Activated CD4-positive, CD25-positive, alpha-beta regulatory T cell (primary cell): ENCODE measurements at places on chromosomes 3 and 15.

DNA sequence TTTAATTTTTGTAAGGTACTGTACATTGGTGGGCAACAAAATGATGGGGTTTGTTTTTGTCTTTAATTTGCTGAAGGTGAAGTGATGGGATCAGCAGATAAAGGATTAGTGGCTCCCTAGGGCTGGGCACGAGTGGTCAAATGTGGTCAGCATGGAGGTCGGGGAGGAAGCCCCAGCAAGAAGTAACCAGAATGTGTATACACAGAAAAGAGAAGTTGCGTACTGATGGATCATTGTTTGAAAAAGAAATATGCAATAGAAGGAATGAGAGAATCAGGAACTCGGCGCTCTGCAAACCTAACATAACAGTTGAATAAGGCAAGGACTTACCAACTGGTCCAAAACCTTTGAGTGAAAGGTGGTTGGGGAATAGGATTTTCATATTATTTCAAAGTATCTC, 1.5 kb downstream of the TMOD2 start:
- DNase-seq = no peak

DNA sequence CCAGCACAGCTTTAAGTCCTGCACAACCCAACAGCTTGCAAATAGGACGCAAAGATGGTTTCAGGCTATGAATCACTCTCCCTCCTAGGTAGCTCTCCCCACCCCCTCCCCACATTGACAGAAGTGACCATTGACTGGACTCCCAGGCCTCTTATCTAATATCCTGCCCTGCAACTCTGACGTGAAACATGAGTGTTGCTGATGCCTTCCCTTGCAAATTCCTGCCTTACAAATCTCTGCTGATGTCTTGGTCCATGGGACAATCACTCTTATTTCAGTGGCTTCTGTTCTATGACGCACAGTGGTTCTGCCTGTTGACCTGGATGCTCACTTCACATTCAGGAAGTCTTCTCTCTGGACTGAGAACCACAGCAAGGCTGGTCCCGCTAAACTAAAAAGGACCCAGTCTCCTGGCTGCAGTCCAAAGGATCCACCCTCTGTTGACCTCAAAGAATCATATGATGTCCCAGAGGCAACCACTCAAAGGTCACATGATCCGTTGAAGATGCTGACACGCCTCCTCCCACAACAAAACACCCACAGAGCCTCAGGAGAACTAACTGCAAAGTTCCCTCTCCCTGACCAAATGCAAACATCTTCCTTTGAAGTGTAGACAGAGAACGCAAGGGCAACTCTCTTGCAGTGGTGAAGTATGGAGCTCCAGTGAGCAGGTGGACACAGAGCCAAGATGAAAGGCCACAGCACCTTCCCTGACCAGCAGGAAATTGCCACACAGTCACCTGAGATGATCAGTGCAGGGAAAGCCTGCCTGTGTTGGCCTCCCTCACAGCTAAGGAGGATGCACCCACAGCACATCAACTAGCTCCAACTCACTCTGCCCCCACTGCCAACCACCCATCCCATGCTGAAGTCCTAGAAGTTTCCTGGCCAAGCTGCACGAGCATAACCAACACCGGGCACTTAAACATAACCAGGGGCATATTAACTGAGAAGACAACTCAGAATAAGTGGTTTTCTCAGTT, 112.3 kb downstream of the ADAMTS17 start:
- DNase-seq = no peak

DNA sequence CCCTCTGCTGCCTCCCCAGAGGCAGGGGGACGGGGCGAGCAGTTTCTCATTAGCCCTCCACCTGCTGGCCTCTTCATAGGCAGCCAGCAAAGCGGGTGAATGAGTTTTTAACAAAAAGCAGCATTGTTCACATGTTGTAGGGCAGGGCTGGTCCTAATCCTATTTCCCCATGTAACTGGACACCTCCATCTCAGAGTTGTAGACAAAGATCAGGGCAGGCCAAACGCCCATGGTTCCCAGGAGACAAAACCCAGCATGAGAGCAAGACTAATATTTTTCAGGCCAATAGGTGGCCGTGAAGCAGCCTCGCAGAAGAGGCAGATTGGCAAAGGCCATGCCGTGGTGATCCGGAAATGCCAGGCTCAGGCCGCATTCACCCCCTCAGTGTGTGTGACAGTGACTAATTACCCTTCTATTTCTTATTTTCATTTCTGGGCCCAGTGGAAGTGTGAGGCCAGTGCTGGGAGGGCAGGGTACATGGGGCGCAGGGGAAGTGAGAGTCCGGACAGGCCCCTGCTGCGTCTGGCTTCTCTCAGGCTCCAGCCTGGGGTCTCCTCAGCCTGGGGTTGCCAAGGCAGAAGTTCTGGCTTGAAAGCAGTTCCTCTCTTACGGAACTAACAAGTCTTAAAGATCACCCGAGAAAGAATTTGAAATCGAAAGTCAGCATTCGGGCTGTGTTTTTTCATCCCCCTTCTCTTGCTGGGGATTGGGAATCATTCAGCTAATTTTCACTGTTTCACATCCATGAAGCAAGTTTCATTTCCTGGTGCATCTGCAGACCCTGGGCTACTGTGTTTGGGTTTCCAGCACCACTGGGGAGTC, 64.8 kb downstream of the BOC start:
- no peak for DNase-seq

DNA sequence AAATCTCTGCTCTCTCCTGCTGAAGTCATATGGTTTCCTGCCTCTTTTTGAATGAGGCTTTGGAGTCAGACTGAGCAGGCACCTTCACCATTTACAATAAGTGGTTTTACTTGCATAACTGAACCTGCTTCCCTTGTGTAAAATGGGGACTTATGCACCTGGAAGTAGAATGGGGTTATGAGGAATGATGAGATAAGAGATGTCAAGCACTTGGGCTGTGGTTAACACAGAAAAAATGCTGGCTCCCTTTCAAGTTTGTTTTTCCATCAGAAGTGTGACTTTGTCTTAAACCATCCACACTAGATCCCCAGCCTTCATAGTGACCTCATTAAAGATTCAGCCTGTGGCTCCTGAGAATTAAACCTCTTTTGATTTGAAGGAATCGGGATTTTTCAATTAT, 5.2 kb downstream of the EXOSC7 start:
- no peak for DNase-seq

GRCh38 chr3:171460725-171461524, 720 bp upstream of the TNIK start:
- DNase-seq = peak; percentile 38

DNA sequence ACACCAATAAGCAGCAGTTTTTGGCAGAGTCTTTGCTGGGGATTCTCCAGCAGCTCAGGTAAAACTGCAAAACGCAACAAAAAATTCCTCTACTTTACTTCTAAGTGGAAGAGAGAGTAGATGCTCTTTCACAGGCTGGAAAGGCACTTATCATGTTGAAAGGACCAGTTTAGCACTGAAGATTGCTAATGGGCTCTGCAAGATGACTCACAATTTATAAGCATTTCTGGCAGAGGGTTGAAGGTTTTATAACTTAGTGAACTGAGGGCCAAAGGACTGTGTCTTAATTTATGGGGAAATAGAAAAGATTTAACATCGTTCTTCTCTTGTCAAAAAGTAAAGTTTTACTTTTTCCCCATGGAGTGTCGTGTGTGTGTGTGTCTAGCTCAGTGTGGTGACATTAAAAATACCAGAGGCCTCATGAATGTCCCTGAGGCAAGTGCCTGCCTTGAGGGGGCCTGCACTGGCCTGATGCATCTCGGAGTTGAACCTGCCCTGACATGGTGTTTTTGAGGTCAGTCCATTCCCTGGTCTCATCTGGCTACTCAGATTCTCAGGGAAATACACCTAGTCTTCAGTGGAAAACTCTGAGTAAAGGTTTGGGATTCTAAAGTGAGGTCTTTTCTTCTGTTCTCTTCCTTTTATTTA, 1092.0 kb downstream of the NAALADL2 start:
- DNase-seq = no peak

DNA sequence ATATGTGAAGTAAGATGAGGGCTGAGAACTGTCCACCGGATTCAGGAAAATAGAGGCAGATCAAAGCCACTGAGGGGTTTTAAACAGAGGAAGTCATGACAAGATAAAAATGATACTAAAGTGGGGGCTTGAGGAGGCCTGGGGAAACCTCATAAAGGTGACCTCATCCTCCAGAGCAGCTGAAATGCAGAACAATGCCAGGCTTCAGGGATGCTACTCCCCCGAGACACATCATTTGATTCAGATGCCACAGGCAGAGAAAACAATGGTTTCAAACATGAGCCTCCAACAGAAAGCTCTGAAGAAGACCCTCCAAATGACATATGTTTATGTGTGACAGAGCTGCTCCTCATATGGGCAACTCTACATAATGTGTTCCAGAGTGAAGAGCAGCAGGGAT, 6.4 kb downstream of the CFAP20DC start:
- DNase-seq = no peak

GRCh38 chr3:98812851-98813374, 49.8 kb downstream of the ST3GAL6 start:
- DNase-seq = no peak

DNA sequence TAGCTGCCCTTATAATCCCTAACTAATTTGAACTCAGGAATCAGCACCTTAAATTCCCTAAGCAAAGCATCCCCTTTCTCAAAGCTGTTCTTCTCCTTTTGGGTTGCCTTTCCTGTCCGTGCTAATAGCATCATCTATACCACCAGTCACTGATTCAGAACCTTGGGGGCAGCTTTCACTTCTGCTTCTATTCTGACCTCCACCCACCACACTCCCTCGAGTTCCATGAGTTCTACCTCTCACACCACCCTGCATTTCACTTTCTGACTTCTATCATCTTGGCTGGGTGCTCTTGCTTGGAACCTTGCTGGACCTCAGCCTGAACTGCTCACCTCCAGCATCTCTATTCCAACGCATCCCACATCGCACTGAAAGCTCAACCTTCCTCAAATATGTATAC, 55.4 kb upstream of the KCNMB2 start:
- DNase-seq = no peak

DNA sequence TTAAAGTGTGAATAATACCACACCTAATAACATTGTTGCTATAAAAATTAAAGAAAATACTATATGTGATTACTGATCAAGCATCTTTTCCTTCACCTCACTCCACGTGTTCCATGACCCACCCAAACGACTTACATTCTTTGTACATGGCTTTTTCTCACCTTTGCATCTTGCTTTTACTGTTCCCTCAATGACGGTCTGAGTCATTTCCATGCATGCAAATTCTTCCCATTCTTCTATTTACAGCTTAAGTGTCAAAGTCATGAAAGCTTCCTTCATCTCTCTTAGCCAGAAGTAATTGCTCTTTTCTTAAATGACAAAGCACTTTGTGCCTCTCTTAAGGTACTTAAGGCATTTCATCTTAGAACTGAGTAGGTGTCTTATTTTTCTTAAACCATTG, 64.0 kb downstream of the GREM1 start:
- DNase-seq = no peak

GRCh38 chr3:187963677-187964385, 190.1 kb upstream of the LPP start:
- DNase-seq = no peak

- DNase-seq = no peak
Observed at GRCh38 chr3:171453180-171453886, 6.9 kb downstream of the TNIK start.

- no peak for DNase-seq
Observed at GRCh38 chr3:13840456-13840855, 39.4 kb downstream of the WNT7A start.

GRCh38 chr3:159978353-159978752, 10.3 kb upstream of the IL12A start:
- no peak for DNase-seq

- no peak for DNase-seq
Observed at GRCh38 chr3:4571690-4572334, 78.7 kb downstream of the ITPR1 start.

DNA sequence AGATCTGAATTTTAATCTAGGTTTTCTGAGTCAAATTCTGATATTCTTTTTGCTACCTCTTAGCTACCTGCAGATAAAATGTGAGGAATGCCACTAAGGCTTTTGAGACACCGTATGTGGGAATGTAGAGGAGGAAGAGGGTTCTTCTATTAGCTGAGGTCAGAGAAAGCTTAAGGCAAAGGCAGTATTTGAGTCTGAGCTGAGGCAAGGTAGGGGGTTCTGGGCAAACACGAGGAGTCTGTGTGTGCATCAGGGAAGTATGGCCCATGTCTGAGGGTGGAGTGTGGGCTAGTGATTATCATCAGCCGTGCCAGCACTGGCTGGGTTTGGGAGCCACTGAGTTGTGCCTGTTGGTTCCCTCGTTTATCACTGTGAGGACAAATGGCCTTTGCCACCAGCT, 181.1 kb downstream of the SOX2 start:
- DNase-seq = no peak

DNA sequence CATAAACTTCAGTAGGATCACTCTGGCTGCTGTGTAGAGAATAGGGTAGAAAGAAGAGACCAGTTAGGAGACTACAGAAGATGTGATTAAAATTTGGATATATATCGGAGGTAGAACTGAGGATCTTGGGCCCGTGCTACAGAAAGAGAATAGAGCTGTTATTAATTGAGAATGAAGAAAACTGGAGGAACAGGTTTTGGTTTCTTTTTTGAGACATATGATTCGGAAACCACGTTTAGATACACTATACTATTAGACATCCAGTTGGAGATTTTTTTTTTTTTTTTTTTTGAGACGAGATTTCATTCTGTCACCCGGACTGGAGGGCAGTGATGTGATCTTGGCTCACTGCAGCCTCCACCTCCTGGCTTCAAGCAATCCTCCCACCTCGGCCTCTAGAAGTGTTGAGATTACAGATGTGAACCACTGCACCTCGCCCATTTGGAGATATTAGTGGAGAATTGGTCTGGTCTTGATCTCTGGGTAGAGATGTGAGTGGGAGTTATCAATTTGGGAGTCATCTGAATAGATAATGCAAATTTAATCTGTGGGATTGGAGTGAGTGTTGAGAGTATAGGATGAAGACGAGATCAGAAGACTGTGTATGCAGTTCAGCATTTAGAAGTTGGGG, 50.9 kb downstream of the TCF12 start:
- no peak for DNase-seq

DNA sequence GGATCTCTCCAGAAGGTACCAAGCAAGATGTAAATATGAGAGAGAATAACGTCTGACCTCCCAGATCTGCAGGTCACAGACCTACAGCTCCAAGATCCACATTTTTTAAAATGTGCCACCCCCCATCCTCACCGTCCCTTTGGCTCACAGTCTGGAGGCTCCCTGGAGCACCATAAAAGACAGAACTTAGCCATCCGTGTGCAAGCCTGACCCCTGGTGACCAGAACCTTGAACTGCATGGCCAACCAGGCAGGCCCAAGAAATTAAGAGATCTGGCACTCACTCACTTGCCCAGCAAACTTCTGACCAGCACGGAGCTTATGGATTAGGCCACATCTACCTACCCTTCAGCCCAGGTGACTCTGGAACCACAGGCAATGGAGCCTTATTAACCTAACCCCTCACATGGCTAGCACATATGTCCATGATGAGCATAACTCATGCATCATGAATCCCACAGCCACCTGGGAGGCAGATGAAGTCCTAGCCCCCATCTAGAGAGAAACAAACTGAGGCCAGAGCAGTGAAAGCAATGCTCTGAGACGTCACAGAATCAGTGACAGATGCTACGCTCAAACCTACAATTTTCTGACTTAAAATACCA, 275.3 kb downstream of the UACA start:
- DNase-seq = peak; percentile 33

GRCh38 chr3:48268381-48268935, 27.6 kb downstream of the ZNF589 start:
- DNase-seq = peak; percentile 63

GRCh38 chr3:136545664-136546268, 206.4 kb downstream of the STAG1 start:
- no peak for DNase-seq

GRCh38 chr3:31124373-31124772, 229.9 kb upstream of the GADL1 start:
- no peak for DNase-seq
